ENCODE measurements at places on chromosomes 11 and 22.

GRCh38 chr11:28223577-28223976, 115.4 kb downstream of the METTL15 start:
- DNase-seq: no peak

- no peak for DNase-seq
Observed at GRCh38 chr11:12266943-12267342, 110.4 kb upstream of the PARVA start.

- no peak for DNase-seq
Observed at GRCh38 chr11:64372802-64373597, 14.0 kb downstream of the RPS6KA4 start.

GRCh38 chr11:118915941-118916841, 9.5 kb downstream of the BCL9L start:
- no peak for DNase-seq

- DNase-seq: no peak
Observed at GRCh38 chr22:23695571-23696325, 4.9 kb downstream of the RGL4 start.

DNA sequence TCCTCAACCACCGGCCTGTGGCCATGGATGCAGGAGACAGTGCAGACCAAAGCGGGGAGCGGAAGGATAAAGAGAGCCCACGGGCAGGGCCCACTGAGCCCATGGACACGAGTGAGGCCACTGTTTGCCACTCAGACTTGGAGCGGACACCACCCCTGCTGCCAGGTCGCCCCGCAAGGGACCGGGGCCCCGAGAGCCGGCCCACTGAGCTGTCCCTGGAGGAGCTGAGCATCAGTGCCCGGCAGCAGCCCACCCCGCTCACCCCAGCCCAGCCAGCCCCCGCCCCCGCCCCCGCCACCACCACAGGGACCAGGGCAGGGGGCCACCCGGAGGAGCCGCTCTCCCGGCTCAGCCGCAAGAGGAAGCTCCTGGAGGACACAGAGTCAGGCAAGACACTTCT, 14.5 kb upstream of the SUSD2 start:
- DNase-seq: no peak

DNA sequence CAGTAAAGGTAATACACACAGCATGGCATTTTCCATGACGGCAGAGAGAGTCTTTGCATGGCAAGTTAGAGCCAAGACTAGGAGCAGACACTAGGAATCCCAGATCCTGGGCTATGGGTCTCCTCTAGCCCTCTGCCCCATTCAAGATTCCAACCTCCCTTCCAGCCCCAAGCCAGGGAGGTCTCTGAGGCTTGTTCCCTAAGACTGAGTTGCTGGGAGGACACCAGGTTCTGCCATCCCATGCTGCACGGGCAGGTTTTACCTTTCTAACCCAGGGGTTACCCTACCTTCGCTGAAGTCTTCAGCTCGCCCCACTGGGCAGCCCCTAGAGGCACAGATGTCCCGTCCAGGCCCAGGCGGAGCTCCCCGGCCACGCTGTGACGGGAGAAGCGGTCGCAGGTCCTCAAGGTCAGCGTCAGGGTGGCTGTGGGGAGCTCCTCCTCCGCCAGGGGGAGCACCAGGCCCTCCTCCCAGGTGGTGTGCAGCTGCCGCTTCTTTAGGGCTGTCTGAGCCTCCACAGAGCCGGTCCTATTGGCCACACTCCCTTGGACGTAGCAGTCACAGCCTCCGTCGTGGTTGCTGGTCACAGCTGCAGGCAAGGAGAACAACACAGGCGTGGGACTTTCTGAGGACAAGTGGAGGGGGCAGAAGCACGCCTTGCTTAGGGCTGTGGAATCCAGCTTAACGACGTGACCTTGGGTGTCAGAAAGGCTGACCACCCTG, 33.8 kb downstream of the SYT13 start:
- peak; percentile 32 for DNase-seq

GRCh38 chr22:21807544-21808529, 59.6 kb downstream of the MAPK1 start:
- DNase-seq: no peak

- no peak for DNase-seq
Observed at GRCh38 chr11:18229501-18229900, 7.1 kb downstream of the SAA4 start.

- DNase-seq: no peak
Observed at GRCh38 chr22:46660604-46661201, 40.5 kb downstream of the GRAMD4 start.

DNA sequence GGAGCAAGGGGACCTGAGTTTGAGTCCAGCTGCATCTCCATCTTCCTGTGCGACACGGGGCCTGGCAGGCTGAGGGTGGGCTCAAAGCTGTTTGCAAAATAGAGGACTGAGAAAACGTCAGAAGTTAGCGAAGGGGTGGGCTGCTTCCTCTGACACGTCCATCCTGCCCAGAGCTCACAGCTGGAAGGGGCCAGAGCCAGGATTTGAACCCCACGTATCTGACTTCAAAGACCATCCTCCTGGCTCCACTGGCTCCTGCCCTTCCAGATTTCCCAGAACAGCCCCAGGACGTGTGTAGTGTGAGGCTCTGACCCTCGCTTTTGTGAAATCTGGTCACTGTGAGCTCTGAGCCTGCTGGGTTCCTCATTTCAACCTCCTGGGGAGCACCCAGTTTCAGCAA, 56.3 kb downstream of the CD82 start:
- DNase-seq: no peak

- DNase-seq: peak; percentile 69
Observed at GRCh38 chr22:19086896-19087295, 35.3 kb downstream of the DGCR2 start.

GRCh38 chr11:123429913-123430720, at the start of gene GRAMD1B:
GRAMD1B (plus strand) TSS chr11:123430269; CDS start chr11:123430793, 524 bp downstream.
- peak; percentile 25 for DNase-seq

- DNase-seq: peak; percentile 96
Observed at GRCh38 chr11:46296528-46297448, 19.3 kb downstream of the CREB3L1 start.

DNA sequence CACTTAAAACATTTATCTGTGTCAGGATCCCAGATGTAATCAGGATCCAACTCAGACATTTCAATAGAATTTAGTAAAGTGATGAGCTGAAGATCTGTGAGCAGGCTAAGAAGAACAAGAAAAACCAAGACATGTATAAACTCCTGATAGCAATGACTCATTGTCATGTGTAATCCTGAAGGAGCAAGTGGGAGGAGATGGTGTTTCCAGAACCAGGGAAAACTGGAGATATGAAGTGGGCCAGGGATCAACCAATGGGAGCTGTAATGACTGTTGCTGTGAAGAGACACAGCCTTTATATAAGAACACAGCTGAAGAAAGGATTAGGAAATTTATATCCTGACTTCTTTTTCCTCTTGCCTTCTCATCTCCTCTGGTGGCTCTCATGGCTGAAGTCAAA, 682.5 kb upstream of the ARHGAP42 start:
- DNase-seq: no peak

DNA sequence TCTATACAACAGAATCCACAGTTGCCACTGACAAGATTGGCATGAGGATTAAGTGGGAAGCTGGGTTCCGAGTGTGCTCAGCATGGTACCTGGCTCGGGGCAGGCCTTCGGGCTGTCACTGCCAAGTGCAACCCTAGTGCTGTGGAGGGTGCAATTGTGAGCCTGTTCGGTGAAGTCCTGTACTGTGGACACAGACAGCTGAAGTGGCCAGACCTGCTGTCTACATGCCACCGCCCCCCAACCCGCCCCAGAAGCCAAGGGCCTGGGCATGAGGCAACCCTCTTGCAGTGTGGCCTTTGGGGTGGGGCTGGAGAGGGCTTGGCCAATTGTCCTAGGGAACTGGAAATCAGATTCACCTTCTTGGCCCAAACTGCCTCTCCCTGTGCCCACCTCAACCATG, 15.6 kb upstream of the SHISAL1 start:
- no peak for DNase-seq

DNA sequence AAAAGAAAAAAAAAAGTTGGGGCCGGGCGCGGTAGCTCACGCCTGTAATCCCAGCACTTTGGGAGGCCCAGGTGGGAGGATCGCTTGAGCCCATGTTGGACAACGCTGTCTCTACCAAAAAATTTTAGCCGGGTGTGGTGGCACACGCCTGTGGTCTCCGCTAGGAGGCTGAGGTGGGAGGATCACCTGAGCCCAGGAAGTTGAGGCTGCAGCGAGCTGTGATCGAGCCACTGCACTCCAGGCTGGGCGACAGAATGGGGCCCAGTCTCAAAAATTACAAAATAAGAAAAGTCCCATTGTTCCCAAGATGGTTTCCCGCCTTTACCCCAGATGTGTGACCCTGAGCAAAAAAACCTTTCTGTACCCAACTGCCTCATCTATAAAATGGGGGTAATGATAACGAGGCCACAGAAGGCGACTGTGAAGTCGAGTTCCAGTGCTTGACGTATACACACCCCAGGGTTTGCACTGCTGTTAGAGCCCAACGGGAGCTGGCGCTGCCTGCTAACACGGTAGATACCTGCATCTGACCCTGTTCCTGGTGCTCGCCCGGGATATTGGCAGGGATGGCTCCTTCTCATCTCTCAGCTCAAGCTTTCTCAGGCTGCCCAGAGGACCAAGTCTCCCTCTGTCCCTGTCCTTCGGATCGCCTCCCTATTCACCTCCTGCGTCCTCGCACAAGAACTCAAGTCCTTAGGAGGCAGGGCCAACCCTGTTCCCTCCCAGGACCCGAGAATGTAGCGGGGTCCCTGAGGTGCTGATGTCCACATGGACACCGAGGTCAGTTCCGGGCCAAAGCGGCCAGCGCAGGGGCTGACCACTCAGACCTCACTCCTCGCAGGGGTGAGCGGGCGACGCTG, 1.1 kb upstream of the RPLP2 start:
- no peak for DNase-seq

DNA sequence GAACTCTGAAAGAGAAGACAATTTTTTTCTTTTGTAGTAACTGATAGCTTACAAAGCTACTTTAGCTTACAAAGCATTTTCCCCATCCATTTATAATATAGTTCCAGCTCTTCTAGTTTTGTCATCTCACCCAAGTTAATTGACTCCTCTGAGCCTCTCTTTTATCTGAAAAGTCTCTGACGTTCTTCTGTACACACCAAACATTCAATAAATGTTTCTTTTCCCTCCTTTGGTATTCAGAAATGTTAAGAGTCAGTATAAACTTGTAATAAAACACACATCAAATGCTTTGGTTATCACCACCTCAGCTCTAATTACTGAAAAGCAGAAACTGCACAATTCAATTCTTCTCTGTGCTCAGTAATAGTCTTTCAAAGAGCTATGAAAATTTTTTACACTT, 5.9 kb downstream of the CCDC90B start:
- peak; percentile 57 for DNase-seq

DNA sequence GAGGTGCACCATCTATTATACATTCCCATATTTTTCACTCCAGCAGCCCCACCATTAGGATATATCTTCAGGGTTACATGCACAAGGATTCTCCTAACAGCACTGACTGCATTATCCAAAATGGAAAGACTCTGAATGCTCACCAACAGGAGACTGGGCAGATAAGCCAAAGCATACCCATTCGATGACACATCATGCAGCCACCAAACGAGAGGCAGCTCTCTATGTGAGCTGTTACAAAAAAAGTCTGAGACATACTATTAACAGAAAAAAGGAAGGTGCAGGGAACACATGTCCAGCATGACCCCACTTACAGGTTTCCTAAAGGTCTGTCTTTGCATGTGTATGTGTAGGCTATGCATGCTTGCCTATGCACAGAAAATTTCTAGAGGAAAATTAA, 12.4 kb upstream of the SERPIND1 start:
- no peak for DNase-seq

DNA sequence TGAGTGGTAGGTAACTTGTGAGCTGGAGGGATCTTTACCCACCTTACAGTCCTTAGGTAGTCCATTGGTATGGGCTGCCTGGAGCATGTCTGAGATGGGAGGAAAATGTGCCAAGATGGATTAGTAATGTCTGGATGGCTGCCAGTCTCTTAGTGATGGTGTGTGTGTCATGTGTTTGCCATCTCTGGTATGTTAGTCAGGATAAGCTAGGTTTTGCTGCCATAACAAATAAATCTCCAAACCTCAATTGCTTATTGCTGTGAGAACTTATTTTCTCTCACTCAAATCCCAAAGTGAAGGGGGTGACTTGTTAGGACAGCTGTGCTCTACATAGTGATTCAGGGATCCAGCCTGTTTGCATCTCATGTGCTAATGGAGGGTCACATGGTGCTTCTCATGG, 40.9 kb upstream of the MYEOV start:
- DNase-seq: peak; percentile 51

GRCh38 chr22:35582861-35583670, 34.1 kb downstream of the MB start:
- peak; percentile 53 for DNase-seq

DNA sequence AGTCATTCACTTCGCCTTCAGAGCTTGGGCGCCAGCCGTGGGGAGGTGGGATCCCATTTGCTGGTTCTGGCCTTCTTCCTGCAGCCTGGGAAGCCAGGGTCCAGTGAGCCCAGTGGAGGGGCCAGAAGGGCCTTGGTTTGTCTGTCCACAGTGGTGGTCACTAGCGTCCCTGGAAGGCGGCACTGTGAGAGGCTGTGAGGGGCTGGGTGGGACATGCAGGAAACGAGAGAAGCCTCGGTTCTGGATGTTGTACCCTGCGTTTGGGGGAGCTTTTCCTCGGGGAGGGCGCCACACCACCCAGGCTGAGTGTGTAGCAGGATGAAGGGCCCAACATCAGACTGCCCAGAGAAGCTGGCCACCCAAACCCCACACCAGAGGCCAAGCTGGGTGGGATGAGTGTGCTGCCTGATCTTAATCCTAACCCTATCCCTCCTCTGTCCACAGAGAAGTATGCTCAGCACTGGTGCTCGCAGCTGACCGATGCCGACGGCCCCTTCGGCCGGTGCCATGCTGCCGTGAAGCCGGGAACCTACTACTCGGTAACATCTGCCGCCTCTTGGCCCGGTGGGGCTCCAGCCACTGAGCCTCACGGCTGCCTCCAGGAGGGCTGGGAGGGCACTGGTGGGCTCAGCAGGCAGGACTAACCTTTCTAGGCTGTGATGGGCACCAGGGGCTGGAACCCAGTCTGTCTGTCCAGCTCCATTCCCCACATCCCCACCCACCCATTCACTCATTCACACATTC, 14.4 kb downstream of the MUC5AC start:
- no peak for DNase-seq

- DNase-seq: no peak
Observed at GRCh38 chr11:12089473-12089872, 20.9 kb upstream of the MICAL2 start.

GRCh38 chr11:101363706-101364275, 220.0 kb downstream of the TRPC6 start:
- DNase-seq: no peak

- DNase-seq: peak; percentile 43
Observed at GRCh38 chr11:8501836-8502235, 92.2 kb downstream of the STK33 start.
